ENCODE measurements at places on chromosomes 7 and 10.

- DNase-seq = no peak
These were observed 775.1 kb downstream of the GATA3 start for GRCh38 chr10:8829592-8829991.

DNA sequence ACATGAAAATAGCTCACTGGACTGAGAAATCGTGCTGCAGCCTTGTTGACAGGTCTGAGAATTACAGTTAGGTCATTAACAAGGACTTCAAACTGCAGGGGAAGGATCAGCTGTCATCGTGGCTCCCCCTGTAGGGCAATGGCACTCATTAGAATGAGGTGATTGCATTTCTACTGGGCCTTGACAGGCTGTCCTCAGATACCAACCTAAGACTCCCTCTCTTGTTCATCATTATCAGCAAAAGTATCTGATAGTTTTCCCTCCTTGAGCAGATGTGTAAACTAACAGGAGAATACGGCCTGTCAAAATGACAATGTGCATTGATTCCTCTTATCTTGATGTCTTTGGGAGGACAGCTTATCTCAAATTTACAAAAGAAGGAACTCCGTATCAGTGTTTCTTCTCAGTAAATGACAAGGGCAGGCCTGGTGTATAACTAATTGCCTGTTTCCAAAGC lies 648.5 kb upstream of the LRRN3 start:
- DNase-seq = no peak

- no peak for DNase-seq
These were observed 28.0 kb downstream of the HERC4 start for GRCh38 chr10:68047122-68047521.

- no peak for DNase-seq
These were observed at the start of gene CH25H for GRCh38 chr10:89207181-89207800. CH25H (minus strand) TSS chr10:89207317; CDS start chr10:89207292, 25 bp downstream.

GRCh38 chr7:90181485-90181884 lies 27.2 kb downstream of the STEAP1 start:
- DNase-seq = no peak

GRCh38 chr10:23157239-23157681 lies 34.9 kb upstream of the PTF1A start:
- no peak for DNase-seq

DNA sequence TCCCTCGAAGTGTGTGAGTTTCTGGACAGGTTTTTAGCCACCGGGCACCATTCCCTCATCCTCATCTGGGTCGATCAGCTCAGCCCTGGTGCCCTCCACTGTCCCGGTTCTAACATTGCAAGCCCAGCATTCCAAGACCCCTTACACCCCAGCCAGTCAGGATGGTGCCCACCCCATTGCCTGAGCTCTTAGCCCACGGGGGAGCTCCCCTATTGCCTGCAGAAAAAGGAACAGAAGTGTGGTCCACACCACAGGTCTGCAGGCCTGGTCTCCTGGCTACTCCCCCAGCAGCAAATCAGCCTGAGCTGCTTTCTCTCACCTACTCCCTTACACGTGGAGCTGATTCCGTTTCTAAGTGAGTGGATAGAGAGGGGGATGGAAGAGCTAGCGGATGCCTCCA lies 4.8 kb downstream of the CALML5 start:
- no peak for DNase-seq

DNA sequence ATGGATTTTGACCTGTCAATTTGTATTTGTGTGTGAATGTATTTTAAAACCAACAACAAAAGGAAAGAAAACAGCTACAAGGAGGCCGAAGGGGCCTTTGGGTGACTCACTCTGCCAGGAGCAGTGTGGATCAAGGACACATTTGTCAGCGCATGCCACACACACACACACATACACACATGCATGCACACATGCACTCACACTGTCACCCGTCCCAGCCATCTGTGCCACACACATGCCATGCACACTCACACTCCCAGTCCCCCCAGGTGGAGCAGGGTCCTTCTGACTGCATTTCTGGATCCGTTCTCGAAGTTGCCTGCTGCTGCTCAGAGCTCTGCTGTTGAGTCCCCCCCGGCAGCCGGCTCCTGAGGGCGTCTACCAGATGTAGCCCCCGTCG lies 26.0 kb downstream of the SPOCK2 start:
- DNase-seq = no peak

- DNase-seq = no peak
These were observed 71.9 kb downstream of the WIPF3 start for GRCh38 chr7:29878081-29878688.

DNA sequence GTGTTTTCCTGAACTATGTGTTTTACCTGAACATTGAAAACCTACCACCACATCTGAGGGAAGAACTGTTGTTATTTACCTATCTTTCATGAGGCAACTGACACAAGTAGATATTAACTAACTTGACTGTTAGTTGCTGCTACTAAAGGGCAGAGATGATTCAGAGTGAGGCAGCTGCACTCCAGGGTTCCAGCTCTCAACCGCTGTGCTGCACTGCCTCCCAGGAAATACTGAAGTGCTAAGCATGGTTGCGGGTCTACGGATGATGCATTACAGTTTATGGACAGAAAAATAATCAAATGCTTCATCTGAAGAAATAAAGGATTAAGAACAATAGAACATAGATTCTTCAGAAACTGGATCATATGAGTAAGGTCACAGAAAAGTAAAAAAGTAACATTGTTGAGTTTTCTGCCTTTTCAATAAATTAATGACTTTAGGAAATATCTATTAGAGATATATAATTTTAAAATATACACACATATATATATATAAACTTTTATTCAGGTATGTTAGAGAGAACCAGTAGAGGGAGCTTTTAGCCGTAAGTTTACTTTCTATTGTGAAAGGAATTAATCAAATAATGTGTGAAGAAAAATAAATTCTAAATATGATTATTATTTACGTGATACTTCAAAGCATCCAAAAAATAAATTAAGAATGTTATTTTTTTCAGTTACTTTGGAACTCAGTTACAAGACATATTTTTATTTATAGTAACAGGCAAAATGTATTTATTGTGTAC lies 620.0 kb downstream of the CNTNAP2 start:
- DNase-seq = no peak

- DNase-seq = no peak
These were observed 89.0 kb upstream of the PHYHIPL start for GRCh38 chr10:59087486-59087885.

- DNase-seq = no peak
These were observed 102.5 kb downstream of the FGFR2 start for GRCh38 chr10:121495719-121496118.

GRCh38 chr7:39617005-39617404 lies 6.4 kb upstream of the RALA start:
- DNase-seq = no peak

DNA sequence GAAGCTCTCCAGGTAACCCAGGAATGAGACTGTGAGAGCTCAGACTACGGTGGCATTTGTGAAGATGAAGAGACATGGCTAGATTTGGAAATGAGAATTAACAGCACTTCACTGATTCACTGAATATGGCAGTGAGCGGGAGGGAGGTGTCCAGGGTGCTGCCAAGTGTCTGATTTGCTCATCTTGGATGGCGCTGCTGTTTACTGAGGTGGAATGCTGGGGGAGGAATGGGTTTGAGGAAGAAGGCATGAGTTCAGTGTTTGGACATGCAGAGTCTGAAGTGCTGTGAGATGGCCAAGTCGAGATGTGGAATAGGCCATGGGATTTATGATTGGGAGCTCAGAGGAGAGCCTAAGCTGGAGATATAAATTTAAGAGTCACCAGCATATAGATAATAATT lies 437.1 kb upstream of the NPVF start:
- DNase-seq = no peak

DNA sequence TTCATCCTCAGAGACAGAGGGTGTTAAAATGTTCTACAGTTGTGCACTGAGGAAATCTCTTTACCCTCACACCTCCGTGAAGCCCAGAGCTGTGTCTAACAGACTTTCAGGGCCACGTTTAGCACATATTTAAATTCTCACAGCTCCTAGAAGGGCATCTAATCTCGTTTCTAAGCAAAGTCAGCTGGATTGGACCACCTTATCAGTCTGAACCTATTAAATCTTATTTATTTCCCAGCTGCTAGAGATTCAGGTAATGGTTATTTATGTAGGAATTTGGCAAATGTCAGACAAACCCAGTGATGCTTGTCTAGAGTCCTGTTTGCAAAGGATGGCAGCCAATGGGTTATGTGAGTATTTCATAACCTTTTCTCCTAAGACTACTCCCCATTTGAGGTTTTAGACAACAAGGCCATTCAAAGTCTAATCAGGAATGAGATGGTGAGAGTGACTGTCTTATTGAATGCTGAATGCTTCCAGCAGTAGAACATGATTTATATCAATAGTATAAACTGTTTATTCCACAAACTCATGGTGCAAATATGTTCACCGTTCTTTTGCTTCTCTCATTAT lies 54.8 kb upstream of the EXOC4 start:
- no peak for DNase-seq

GRCh38 chr7:80882213-80882801 lies 36.5 kb downstream of the SEMA3C start:
- no peak for DNase-seq

DNA sequence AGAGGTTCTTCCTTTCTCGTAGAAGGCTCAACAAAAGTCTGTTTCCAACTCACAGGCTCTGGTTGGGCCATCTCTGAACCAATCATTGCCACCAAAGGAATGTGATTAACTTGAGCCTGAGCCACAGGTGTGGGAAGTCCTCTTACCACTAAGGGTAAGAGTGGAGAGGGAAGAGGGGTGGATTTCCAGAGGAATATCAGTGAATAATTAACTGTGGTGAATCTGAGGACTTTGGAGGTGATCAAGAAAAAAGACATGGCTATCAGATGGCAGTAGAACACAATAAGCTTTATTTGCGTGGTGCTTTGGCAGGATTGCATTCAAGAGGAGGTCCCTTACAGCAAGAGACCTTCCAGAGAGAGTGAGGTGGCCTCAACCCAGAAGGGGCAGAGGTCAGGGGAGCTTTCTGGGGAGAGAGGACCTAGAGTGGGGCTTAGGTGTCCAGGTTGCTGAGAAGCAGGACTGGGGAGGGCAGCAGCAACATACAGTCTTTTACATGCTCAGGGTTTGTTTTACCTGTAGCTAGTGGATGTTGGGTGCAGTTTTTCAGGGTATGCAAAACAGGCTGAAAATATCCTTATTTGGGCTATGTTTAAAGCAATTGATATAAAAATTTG lies 61.4 kb downstream of the BBS9 start:
- DNase-seq = no peak

GRCh38 chr7:72152161-72153131 lies 259.7 kb downstream of the CALN1 start:
- DNase-seq = no peak

- DNase-seq = no peak
These were observed 70.0 kb downstream of the SLC35B4 start for GRCh38 chr7:134246761-134247160.

- DNase-seq = no peak
These were observed 232.7 kb downstream of the IMMP2L start for GRCh38 chr7:111329367-111330234.

DNA sequence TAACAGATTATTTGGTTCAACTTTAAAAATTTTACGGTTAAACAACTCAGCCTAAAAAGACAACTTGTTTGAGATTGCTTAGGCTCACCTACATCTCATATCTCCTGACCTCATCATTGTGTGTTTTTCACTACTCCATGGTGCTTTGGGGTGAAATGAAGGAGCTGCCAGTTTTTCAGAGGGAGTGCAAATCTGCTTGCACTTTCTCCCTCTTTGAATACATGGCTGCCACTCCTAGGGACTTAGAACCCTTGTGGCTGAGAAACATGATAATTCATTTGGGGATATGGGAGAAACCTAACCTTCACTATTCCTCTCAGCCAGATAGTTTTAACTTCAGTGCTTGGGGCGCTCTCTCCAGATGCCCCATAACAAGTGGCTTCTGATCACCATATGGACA lies 2.7 kb downstream of the CCSER2 start:
- DNase-seq = no peak

GRCh38 chr10:122638106-122638505 lies 61.5 kb downstream of the C10orf120 start:
- no peak for DNase-seq

DNA sequence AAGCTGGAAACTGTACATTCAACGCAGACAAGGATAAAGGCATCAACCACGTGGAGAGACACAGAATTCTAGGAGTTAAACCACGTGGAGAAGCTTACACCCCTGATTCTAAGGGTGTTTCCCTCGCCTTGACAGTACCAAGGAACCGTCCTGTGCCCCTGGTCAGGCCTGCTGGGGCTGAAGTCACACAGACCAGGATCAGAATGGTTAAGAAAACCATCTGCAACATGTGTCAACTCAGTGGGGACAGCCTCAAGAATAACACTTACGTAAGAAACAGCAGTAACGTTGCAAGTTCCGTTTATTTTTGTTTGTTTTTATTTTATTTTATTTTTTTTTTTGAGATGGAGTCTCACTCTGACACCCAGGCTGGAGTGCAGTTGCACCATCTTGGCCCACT lies 55.6 kb downstream of the CHST15 start:
- no peak for DNase-seq

DNA sequence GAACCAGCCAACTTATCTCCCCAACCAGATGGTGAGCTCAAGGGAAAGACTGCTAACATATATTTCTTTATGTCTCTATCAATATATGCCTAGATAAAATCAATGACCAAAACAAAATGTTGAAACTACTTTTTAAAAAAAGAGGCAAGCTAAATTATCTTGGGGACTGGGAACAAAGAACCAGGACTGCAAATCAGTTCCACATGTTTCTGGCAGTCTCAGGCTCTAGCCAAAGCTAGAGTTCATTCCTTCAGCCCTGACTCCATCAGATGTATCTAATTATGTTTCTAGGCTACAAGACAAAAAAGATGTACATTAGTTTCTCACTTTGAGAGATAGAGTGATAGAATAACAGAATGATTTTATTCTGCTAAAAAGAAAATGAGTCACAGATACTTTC lies 1290.3 kb upstream of the SORCS1 start:
- DNase-seq = peak; percentile 37

DNA sequence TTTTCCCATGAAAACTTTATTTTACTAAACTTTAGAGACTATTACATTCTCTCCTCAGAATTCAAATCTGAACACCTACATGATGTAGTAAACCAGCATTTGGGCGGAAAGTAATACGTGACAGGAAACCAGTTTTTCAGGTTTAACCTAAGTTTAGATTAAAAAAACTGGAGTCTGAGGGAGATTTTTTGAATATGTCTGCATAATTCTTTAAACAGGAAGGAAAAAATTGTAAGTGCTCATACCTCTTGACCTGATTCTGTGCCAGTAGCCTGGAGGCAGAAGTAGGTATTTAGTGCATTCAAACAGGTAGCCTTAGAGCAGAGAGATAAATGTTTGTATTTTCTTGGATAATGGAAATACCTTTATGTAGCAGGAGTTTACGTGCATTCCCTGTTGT lies 224.3 kb downstream of the MDFIC start:
- no peak for DNase-seq

DNA sequence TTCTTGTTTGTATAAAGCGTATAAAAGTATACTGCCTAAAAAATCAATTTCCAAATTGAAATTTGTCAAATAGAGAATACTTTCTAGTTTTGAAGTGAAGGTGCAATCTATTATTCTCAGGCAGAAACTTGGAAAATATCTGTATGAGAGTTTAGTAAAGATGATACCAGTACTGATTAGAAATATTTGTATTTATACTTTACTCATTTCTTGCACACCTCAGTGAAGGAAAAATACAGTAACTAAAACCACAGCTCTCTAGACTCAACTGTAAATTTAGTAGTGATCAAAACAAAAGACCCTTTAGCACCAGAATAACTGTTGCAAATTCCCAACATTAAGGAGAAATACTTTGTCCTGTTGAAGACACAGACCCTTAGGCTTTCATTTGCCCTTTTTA lies 71.3 kb upstream of the CYP26C1 start:
- DNase-seq = no peak

- no peak for DNase-seq
These were observed 72.4 kb upstream of the LRRC4 start for GRCh38 chr7:128103498-128104107.

- no peak for DNase-seq
These were observed 82.9 kb downstream of the CADPS2 start for GRCh38 chr7:122803323-122803722.
